ENCODE measurements at places on chromosomes 1 and 21.

GRCh38 chr1:239963856-239964255 is 127.8 kb upstream of the FMN2 start:
- no peak for DNase-seq

- no peak for DNase-seq
Measured at GRCh38 chr1:224629965-224630364, 13.8 kb downstream of the CNIH3 start.

GRCh38 chr1:113872219-113872935 is 865 bp upstream of the PTPN22 start:
- DNase-seq: peak; percentile 30

- DNase-seq: no peak
Measured at GRCh38 chr21:45940621-45941337, 40.8 kb upstream of the COL6A1 start.

GRCh38 chr1:30008372-30008997 is 714.9 kb downstream of the MATN1 start:
- no peak for DNase-seq

DNA sequence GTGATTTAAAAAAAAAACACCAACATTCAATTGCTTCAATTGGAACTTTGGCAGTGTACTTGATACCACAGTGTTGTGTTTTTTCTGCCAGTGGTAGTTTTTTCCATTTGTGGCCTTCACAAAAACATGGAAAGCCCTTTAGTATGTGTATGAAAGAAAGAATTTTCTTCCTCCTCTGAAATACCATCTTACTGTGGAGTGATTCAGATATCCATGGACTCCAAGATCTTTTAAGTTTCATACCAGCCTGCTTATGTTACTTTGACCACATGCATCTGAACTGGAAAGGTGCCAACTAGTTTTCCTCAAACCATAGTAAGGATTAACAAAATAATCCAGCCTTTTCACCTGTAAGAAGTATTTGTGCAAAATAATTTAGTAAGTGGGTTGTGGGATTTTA is 3.4 kb downstream of the PPP2R5A start:
- DNase-seq: no peak

DNA sequence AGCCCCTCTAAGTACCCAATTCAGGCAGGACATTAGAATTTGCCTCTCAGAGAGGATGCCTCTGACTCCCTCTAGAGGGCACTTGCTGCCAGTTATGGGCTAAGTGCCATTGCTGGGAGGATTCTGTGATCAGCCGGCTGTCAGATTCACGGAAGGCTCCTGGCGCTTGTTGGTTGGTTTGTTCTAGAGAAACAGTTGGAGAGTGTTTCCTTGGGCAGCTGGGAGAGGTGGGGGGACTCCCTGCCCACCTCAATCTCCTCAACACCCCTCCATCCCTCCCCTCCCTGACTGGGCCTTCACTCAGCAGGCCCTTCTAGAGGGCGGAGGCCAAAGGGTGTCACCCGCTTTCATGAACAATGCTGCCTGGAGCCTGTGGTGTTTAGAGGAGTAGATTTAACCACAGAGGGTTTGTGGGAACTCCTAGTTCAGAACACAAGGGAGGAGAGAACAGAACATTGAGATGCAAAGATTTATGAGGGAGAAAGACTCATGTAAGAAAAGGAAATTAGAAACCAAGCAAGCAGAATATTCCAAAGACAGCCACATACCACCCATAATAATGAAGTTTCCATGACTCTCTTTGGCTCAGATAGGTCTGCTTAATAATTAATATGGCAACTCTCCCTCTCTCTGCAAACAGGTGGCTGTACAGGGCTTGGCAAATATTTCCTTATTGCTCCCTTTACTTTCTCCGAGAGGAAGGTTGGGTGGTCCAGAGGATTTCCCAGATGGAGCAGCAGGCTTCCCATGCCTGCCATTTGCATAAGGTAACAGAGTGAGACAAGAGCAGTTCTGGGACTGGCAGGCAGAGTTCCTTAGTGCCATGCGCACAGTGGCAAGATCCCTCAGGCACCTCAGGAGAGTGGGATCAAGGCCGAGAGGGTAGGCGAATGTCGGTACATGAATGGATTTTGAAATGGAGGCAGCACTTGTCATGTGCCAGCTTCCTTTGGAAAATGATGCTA is 30.0 kb upstream of the ACP6 start:
- DNase-seq: peak; percentile 39

DNA sequence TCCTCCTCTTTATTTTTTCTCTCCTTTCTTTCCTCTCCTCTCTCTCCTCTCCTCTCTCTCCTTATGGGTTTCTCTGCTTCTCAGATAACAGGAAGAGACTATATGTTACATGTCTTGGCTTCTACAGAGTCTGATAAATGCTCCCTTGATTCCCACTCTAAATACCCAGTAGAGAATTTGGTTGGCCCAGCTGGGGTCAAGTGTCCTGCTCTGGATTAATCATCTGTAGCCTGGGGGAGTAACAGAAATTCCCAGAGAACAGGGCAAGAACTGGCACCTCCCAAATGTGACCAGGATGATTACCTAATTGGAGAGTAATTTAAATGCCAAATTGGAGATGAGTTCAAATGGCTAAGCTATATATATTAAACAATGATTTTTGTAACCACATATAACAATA is 146.1 kb upstream of the LMO4 start:
- no peak for DNase-seq

DNA sequence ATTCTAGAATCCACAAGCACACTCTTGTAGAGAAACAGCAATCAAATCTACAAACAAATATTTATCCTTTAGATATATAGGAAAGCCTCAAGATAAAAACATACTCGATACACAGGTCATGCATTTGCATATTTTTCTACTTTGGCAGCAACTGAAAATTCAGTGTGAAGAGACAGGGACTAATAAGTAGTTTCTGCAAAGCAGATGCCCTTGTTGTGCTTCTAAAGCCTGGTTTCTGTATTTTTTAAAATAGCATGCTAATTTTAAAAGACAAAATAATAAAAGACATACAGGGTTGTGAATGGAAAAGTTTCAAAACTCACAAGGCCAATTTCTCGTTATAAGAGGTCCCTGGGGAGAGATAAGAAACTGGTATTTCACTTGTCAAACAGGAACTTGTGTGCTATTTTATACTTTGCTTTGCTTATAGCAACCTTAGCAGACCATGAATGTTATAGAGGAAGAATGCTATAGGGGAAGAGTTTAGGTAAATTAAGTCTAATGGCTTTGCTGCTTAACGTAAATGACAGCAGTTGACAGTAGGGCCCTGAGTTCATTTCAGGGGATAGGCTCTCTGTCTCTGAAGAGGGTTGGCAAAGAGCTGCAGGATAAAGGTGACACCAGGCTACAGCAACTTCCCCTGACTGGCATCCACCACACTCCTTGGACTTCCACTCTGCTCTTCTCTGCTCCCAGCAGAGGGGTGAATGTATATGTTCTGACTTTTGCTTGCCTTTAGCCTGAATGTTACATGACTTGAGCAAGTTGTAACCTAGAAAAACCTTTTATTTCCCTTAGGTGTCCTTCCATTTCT is 9.4 kb upstream of the RGS13 start:
- DNase-seq: no peak

DNA sequence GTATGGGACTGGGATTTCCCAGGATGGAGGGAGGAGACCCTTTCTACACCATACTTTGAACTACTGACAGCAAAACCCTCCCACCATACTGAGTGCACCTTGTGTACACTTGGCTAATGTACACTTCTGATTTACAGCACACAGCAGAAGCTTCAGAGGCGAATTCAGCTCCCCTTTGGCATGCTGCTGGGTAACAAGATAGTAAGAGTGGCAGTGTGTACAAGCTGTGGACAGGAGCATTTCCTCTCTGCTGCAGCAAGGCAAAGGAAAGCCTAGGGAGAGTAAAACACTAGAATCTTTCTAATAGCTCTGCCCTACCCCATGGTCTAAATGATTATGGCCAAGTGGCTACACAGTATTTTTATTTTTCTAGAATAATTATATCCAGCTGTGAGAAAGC is 83.9 kb upstream of the ARTN start:
- no peak for DNase-seq

DNA sequence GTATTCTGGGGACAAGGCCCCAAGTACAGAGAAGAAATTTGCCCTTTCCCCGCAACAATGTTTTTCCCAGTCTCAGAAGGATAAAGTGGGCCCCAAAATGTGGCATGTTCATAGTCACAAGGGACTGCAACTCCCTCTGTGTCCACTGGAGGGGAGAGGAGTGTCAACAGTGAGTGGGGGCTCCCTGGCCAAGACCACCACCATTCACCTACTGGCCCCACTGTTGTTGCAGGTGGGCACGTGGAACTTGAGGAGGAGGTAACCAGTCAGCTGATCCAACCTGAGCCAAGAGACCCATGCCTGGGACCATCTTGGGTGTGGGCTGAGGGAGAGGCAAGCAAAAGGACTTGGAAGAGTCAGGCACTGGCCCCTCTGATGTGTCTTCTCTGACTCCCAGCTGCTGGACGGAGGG is 777 bp downstream of the NUDT17 start:
- DNase-seq: no peak

DNA sequence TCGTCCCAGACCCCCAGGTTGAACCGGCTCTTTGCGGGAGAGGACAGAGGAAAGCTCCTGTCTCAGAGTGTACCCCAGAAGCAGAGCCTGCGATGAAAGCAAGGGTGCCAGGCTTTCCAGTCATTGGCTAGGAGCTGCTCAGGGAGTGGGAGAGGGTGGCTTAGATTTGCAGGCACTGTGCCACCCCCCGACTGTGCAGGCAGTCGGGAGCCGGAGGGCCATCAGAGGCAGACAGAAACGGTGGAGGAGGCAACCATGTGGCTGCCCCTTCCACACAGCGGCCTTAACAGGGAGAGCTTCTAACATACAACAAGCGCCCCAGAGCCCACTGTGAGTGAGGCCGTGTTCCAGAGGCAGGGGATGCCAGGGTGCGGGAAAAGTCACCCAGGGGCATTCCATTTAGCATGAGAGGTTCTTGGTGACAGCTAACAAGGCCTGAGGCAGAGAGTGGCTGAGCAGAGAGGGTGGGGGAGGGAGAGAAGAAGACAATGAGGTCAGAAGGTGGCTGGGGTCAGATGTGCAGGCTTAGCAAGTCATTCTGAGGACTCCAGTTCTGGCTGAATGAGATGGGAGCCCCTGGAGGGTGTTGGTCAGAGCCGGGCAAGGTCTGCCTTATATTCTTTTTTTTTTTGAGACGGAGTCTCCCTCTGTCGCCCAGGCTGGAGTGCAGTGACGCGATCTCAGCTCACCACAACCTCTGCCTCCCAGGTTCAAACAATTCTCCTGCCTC is 9.5 kb upstream of the C1orf167 start:
- DNase-seq: no peak

- DNase-seq: no peak
Measured at GRCh38 chr21:14713109-14713508, 167.0 kb upstream of the SAMSN1 start.

DNA sequence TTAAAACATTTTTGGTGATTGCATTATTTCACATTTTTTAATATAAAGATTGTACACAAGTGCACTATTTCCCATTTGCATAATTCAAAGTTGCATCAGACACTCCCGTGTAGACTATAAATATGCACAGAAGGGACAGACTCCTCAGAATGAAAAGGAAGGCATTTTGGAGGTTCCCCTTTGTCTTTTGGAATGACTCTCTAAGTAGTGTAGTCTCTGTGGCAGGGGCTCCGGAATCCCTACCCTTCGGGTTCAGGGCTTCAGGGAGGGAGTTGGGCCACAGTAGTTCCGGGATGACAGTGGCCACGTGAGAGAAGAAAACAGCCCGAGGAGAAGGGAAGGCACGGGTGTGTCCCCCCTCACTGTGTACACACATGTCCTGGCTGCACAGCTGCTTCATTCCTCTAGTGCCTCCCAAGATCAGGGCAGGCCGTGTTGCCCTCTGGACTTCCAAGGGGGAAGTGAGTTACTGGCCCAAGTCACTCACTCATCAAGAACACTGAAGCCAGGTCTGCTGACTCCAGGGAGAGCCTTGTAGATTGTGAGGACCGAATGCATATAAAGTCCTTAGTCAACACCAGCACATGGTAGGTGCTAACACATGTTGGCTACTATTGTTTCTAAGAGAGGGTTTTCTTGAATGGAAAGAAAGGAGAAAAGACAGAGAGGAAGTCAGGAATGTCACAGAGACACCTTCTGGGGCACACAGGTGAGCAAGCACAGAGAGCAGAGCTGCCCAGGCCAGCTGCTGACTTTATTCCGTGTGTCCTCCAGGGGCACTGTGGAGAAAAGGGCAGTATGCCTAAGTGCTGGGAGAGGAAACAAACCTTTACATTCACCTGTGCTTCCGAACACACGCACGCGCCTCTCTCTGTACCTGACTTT is 39.8 kb downstream of the LHX4 start:
- no peak for DNase-seq

Data from T-helper 2 cell treated with Interferon-gamma antibody and Interleukin-4, amounts not matched to agents 5 μg/mL and 100 μg/mL, for 36 hours (primary cell).